Activated CD4-positive, alpha-beta T cell treated with anti-CD3 and anti-CD28 coated beads, Interleukin-2, amount 50 U/mL, for 48 hours (primary cell): ENCODE measurements at places on chromosomes 5 and 9.

- DNase-seq, result no peak
Observed at GRCh38 chr9:91181541-91181940, 180.2 kb downstream of the AUH start.

DNA sequence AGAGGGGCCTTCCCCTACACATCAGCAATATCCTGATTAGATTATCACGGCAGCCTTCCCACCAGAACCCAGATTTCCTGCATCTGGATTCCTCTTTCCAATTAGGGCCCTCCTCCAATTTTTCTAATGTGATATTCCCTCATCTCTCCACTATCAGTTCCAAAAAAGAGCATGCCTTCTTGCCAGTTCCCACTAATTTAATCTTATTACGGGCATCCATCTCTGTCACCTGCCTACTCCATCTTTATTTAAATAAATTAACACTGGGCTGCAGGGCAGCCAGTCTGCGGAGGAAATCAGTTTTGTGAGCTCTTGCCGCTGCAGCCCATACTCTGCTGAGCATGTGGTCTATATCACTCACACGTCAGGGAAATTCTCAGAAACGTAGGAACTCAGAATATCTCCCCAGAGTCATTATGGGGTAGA is 16.6 kb upstream of the FBP2 start:
- no peak for DNase-seq

- DNase-seq, result no peak
Observed at GRCh38 chr5:74314906-74315305, 325.6 kb downstream of the ENC1 start.

DNA sequence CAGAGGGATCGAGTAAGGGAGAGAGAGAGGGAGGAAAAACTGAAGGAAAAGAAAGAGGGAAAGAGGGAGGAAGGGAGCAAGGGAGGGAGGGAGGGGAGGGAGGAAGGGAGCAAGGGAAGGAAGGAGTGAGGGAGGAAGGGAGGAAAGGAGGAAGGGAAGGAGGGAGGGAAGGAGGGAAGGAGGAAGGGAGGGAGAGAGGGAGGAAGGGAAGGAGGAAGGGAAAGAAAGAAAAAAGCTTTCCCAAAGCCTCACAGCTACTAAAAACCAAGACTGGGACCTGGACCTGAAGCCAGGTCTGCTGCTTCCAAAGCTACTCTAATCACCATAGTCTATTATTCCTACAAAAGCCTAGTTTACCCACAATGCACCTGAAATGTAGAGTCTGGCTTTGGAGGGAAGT is 259.8 kb upstream of the WWC1 start:
- DNase-seq, result no peak

DNA sequence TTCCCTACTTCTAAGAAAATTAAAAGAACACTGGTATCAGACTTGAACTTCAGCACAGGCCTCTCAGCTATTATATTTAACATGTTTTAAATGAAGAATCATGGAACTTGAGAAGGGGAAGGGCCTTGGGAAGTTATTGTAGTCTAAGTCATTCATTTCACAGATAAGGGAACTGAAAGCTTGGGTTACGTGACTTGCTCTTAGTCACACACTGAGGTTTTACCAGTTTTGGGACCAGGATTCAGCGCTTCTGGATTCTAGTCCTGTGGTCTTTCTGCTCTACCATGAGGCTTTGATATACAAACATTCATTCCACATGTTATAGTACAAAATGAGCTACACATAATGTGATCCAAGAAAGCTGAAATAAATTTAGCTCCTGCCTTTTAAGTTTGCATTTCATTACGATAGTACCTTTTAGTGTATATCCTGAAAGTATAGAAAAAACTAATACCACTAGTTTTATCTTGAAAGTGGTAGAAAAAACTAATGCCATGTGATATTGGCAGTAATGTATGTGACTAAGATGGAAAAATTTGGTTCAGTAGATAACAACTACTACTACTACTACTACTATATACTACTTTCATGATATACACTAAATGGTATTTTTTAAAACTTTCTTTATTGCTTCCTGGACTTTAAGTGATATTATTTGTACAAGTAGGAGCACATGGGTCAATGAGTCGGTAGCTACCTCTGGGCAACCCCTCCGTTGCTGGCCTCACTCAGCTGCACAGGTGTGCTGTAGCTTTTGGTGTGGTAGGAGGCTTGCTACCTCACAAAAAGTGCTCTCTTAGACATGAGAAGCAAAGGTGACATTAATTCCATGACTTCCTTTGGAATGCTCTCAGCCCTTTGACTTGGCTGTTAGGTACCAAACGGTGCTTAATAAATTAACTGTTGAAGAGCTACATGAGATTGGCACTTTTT is 40.7 kb downstream of the F2RL2 start:
- DNase-seq, result peak; percentile 21

DNA sequence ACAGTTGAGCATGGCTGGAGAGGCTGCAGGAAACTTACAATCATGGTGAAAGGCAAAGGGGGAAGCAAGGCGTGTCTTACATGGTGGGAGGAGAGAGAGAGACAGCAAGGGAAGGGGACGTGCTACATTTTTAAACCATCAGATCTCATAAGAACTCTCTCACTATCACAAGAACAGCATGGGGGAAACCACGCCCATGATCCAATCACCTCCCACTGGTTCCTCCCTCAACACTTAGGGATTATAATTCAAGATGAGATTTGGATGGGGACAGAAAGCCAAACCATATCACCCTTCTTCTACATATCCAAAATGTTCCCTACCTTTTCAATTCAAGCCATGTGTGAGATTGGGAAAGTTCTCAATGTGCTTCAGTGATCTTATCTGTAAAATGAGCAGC is 22.9 kb upstream of the GLRX start:
- no peak for DNase-seq

DNA sequence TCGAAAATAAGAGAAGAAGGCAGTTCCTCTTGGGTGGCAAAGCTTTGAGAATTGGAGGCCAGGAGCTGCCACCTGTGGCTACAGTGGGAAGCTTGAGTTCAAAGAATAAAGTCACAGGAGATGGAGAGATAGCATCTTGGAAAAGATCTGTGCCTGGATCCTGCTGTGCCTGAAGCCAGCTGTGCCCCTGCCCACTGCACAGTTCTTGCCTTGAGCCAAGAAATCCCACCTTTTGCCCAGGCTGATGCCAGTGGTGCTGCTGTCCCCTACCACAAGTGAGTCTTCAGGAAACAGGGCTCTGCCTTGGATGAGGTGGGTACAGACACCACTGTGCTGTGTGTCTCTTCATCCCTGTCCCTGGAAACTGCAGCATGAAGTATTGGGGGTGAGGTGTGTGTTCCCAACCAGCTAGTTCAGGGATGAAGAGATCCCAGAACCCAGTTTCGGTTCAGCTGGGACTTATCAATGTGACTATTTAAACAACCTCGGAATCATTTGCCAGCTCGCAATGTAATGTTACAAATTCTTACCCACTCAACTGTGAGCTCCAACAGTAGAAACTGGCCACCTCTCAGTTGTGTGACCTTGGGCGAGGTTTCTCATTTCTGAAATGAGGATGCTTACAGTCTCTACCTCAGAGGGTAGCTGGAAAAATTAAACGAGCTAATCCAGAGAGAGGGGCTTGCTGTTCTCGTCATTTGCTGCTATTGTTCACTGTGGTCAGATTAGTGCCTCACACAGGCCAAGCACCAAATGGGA is 5.9 kb downstream of the IER5L start:
- no peak for DNase-seq

DNA sequence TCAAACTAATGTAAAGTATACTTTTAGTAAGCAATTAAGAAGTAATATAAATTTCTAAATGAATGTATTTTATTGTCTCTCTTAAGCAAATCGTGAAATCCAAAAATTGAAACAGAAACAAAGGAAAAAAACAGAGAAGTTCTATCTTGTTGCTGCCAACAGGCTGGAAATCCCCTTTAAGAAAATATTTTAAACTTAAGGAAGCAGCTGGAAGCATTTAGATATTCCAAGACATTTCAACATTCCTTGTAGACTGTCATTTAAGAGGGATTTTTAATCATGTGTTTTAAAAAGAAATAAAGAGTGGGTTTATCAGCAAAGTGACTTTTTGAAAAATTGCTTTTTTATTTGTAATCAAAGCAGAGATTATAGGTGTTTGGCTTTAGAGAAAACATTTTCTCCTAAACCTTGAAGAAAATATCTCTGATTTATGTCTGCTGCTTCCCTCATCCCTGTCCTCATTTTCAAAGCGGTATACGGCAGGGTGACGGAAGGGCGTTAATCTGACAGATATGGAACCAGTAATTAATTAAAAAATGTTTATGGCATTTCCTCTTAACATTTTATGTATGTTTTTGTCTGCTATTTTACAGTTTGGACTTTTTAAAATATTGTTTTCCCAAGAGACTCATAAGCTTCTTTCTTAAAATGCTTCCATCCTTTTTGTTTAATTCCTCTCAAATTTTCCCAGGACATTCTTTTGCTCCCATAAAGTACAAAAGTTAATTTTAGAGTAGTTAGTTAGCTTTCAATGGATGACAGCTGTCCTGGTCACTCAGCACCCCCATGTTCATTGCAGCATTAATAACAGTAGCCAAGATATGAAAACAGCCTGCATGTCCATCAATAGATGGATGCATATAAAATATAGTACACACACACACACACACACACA is 245.6 kb downstream of the LURAP1L start:
- DNase-seq, result no peak

- no peak for DNase-seq
Observed at GRCh38 chr5:129243039-129243438, 148.5 kb downstream of the ISOC1 start.

- DNase-seq, result no peak
Observed at GRCh38 chr5:157232706-157233105, 33.2 kb upstream of the CYFIP2 start.

GRCh38 chr5:66515209-66515608 is 81.0 kb upstream of the MAST4 start:
- DNase-seq, result no peak

GRCh38 chr5:69271376-69271775 is 36.7 kb downstream of the CDK7 start:
- DNase-seq, result no peak

DNA sequence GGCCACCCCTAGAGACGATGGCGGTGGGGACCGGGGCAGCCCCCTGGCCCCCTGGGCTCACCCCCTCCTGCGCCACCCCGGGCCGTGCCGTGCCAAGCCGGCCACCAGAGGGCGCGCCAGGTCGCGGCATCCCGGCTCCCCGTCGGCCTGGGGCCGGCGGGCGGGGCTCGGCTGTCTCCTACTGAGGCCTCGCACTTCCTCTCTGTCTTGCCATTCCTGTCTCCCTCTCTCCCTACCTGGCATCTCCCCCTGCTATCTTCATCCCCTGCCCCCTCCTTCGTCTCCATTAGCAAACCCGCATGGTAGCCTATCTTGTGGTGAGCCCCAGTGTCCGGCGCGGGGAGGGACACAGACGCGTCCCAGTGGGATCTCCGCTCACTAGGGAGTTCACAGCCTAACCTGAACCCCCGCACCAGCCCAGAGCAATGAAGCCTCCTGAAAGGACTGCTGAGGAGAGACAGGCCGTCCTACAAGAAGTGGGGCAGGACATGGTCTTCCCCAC is 29.8 kb upstream of the FABP6 start:
- peak; percentile 76 for DNase-seq

GRCh38 chr9:116765011-116765410 is 77.9 kb downstream of the TRIM32 start:
- no peak for DNase-seq

- DNase-seq, result no peak
Observed at GRCh38 chr5:116442931-116443551, 131.6 kb downstream of the SEMA6A start.

DNA sequence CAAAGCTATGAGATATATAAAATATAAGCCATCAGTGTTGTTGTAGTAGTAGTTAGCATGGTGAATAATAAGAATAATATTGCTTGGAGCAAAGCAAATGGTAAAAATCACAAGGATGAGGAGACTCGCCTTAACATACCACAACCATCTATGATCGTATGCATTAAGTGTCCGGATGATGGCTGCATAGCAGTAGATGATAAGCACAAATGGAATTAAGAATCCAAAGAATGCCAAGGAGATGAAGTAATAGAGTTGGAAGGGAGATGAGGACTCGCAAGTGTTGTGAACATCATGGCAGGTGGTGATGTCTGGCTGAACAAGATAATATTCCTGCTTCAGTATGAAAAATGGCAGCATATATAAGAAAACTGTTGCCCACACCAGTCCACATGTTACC is 5.5 kb downstream of the F2RL2 start:
- DNase-seq, result no peak

- DNase-seq, result no peak
Observed at GRCh38 chr9:12817702-12818101, 42.9 kb downstream of the LURAP1L start.

DNA sequence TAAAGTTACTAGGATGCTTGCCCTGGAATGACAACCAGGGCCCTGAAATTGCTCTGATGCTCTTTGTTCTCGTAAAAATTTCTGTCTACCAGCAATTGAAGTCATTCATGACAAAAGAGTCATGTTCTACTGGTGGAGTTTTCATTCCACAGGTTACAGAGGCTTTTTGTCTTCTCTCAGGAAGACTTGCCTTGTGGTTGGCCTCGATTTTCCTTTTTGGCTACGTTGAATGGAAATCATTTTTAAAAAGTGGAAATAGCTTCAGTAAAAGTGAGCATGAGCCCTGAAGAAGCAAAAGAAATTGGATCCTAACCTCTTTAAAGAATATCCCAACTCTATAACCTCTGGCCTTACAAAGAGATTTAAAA is 255.2 kb downstream of the AOPEP start:
- no peak for DNase-seq

DNA sequence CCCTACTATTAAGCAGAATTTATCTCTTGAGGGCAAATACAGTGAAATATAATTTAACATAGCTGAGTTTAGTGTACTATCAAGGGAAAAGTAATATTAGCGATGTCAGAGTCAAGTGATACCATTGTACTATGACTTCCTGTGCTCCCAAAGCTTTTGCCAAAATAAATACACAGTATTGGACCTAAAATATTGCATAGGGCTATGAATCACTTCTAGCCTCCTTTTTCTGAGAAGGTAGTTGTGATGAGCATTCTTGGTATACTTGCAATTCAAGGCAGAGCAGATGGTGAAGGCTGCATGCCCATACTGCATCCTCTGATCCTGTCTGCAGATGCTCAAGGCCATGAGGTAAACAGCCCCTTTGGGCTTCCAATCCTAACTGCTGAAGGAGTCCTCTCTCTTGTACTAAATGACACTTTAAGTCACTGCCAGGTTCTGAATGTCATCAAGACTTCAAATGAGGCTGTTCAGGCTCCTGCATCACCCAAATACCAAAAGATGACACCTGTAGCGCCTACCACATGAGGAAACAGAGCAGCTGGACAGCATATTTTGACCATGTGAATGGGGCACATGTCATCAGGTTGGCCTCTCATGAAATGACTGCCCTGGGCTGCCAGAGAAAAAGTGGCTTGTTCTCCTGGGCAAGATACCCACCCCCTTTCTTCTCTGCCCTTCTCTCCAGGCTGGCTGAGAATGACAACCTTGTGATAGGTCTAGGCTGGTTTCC is 29.7 kb upstream of the PPP2CA start:
- no peak for DNase-seq

GRCh38 chr5:135604056-135604455 is 25.3 kb upstream of the CXCL14 start:
- DNase-seq, result no peak

GRCh38 chr9:137493364-137494103 is 34.4 kb upstream of the NSMF start:
- DNase-seq, result no peak

GRCh38 chr9:5643005-5643624 is 14.2 kb downstream of the RIC1 start:
- no peak for DNase-seq

- DNase-seq, result no peak
Observed at GRCh38 chr5:99674101-99674500, 745.3 kb upstream of the CHD1 start.
